ENCODE measurements at places on chromosomes 3 and 15.
A peak's percentile ranks its signal among the peaks of the same experiment; 100 is the strongest.

GRCh38 chr3:44903751-44904150 lies 29.3 kb downstream of the TGM4 start:
- no peak for DNase-seq

DNA sequence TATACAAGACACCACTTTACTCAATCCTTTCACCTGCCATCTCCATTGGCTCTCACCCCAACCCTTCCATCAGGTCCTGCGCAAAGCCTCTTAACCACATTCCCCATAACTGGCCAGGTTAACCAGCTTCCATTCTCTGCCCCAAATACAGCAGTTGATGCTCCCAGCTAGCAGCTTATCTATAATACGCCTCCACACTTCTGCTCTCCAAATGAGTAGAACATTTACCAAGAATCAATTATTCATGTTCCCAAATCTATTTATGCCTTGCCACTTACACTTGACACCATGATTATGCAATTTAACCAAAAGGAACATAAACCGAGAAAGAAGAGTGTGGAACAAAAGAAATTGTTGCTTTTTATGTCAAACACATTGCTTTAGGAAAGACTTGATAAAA lies 103.7 kb upstream of the TPM1 start:
- no peak for DNase-seq

DNA sequence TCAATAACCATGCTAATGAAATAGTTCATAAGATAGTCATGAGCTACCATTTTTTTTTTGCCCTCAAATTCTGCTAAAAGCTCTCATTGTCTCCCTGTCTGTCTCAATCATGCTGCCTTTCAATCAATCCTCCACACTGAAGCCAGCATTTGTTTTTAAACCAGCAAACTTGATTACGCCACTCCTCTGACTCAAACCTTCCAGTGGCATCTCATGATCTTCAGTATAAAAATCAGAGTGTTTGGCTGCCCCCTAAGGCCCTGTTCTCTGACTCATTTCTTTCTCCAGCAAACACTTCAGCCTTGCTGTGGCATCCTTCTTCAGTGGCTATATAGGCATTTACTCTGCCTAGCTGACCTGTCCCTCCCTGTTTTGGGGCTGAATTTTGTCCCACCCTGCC lies 36.0 kb upstream of the EOMES start:
- peak; percentile 45 for DNase-seq

DNA sequence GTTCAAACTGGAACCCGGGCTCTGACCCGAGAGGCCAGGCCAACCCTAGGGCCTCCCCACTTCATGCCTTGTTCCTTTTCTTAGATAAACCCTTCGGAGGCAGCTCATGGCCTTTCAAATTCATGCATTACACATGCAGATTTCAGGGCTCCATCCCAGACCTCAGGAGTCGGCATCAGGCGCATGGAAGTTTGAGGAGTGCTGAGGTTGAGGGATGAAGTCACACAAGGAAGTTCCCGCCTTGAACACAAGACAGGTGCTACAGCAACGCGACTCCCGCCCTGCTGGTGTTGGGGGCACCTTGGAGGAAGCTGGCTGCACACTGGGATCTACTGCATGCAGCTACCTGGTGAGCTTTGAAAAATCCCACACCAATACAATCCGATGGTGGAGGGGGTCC lies 245.2 kb upstream of the LYSMD4 start:
- DNase-seq, result no peak

DNA sequence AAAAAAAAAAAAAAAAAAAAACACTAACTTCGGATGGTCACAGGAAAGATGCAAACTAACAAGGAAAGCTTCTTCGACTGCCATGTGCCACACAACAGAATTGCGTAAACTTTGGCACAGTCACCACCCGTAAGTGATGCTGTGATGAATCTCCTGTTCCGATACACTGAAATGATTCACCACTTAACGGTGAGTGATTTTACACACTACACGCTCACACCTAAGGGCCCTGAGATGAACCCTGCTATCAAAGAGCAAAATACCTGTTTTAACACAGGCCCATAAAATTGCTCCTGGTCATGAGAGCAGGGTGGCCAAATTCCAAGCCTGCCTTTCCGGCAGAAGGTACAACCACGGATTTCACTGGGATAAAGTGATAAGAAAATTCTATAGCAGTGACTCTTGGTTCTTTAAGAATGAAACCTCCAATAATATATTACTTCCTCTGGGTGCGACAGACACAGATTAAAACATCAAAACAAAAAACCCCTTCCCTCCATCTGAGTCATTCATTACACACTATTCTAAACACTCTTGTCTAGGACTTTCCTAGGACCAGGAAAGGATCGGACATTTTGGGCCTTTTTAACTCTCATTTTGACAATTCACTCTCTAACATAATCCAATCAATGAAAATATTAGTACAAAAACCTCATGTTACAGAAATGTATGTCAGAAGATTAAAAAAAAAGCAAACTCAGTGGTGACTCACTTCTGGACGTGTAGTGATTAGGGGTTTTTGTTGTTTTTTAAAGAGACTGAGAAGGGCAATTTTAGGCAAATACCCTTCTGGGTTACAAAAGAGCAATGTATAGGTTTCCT lies 28.3 kb downstream of the LRIG1 start:
- peak; percentile 56 for DNase-seq

DNA sequence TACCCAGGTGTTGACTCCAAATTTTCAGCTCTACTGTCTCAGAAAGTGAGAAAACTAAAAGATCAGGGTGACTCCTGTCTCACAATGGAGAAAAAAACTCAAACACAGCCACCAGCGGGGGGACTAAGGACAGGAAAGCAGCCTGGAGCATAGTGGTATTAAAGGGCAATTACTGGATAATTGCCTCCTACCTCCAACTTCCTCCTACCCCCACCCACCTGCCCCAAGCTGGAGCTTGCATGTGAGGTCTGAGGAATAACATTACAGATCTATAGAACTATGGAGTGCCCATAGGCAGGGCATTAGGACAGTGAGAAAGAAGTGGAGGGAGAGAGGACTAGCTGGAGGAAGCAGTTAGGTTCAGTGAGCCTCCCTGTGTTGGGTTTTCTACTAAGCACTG lies 2.7 kb upstream of the PCCB start:
- no peak for DNase-seq

Data from HTR-8/SVneo (cell line).